ENCODE measurements at places on chromosomes 4 and X.

DNA sequence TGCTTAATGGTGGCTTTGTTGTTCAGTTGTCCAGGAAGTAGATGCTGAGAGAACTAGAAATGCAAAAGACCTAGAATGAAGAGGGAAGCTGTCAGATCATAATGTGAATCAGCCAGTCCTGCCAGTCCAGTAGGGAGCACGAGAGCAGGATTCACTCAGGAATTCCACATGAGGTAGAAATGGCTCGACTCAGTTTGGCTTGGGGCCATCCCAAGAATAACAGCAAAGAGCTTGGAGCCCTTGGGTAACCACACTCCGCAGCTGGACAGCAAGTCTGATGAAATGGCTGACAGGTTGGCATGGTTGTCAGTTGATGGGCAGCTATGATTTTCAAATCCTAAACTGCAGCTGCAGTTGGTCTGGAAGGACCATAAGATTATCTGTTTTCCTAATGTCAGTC, 44.5 kb upstream of the WDR1 start:
- no peak for DNase-seq

GRCh38 chr4:137425281-137425680, 107.0 kb downstream of the PCDH18 start:
- DNase-seq: no peak

DNA sequence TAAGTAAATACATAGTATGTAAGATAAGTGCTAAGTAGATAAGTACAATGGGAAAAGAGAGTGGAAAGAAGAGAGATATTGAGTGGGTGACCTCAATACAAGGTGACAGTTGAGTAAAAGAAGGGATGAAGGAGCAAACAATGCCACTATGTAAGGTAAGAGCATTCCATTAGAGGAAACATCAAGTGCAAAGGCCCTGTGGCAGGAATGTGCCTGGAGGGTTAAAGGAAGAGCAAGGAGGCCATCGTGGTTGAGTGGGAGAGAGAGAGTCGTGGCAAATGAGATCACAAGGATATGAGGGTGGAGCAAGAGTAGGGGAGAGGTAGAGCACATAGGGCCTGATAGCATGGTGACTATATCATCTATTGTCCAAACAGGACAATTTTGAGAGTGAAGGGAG, 13.4 kb downstream of the EDNRA start:
- DNase-seq: no peak

- no peak for DNase-seq
These were observed 80.7 kb downstream of the FHIP1A start for GRCh38 chr4:151489462-151490203.

- no peak for DNase-seq
These were observed 44.0 kb downstream of the GAB1 start for GRCh38 chr4:143380629-143381028.

DNA sequence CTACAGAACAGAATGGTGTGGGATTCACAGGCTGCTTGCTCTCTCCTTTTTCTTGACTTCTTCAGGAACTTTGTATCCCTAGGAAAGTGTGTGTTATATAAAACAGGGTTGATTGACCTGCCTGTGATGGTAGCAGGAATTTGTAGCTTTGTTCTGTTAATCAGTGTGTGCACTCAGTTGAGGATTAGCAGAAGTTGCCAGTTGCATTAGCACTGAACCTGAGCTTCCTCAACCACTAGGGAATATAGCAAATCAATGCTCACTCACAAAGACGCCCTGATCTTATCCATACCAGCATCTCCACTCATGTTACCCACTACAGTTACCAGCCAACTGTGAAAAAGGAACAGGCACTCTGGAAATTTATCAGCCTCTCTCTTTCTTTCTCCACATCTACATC, 319.1 kb upstream of the EMCN start:
- no peak for DNase-seq

- DNase-seq: no peak
These were observed 43.3 kb upstream of the STX18 start for GRCh38 chr4:4585012-4585670.

DNA sequence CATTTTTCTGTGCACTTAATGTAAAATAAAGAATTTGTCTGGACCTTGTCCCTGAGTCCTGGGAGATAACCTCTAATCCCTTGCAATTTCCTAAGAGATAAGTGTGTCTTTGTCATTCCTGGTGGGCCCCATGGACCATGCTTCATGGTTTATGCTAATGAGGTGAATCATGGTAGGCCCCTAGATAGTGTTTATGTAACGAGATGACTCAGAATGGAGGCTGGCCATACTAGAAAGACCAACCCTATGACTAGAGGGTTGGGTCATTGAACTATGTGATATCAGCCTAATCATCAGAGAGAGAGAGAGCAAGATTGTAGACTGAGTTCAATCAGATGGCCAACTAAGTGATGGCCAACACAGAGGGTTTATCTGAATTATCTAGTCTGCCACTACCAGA, 64.2 kb upstream of the NHSL2 start:
- DNase-seq: no peak

DNA sequence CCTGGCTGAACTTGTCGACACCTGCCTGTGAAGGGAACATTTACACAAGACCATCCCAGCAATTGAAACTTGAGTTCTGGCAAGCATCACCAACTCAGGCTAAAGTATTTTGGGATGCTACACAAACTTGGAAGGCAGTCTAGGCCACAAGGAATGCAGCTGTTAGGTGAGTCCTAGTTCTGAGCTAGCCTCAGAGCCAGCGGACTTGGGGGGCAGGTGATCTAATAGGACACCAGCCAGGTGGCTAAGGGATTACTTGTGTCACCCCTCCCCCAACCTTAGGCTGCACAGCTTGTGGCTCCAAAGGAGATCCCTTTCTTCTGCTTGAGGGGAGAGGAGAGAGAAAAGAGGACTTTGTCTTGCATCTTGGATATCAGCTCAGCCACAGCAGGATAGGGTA, 62.3 kb upstream of the DKK2 start:
- no peak for DNase-seq

- no peak for DNase-seq
These were observed 297.7 kb upstream of the HAND2 start for GRCh38 chr4:173827707-173828106.

- no peak for DNase-seq
These were observed 132.5 kb downstream of the ATP10D start for GRCh38 chr4:47617607-47618006.

GRCh38 chr4:36779601-36780000, 464.9 kb upstream of the NWD2 start:
- DNase-seq: no peak

DNA sequence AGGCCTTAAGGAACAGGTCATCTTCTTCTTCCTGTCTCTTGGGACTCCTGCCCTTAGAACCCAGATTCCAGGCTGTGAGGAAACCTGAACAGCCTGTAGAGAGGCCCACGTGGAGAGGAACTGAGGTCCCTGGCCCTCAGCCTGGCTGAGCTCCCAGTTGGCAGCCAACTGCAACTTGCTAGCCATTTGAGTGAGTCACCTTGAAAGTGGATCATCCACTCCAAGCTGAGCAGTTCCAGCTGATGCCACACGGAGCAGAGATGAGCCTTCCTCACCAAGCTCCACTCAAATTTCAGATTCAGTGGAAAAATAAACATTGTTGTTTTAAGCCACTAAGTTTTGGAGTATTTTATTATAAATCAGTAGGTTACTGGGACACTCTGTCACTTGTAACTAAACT, 392.5 kb downstream of the BCOR start:
- no peak for DNase-seq

DNA sequence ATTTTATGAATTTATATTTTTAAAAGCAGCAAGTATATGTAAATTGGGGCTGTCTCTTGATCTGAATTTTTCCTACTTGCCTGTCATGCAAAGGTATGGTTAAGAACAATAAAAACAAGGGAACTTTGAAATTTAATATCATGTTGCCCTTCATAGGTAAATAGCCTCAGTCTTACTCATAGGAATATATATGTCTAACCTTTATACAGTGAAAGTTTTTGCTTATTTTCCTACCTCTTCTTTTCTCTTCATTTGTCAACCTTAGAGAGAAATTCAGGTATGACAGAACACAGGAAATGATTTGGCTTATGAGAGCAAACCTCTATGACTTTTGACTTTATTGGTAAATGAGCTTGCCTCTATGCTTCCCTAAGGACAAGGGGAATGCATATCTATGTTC, 716.0 kb downstream of the CENPC start:
- DNase-seq: no peak

- no peak for DNase-seq
These were observed 313.2 kb downstream of the DHRSX start for GRCh38 chrX:2187352-2188115.

DNA sequence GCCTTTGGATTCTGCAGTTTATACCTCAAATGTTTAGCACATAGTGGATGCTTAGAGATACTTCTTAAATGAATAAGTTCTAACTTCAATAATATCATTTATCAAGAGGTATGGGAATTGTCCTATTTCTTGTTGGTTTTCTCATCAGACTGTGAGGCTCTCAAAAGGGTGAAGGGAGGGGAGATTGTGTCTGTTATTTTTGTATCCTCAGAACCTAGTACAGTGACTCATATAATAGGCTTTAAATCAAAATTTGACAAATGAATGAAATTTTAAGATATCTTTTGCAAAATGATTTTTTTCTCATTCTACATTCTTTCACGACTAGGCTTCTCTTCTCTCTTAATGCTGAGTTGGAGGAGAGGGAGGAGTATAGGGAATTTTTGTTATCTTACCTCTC, 89.5 kb downstream of the KDR start:
- DNase-seq: no peak

DNA sequence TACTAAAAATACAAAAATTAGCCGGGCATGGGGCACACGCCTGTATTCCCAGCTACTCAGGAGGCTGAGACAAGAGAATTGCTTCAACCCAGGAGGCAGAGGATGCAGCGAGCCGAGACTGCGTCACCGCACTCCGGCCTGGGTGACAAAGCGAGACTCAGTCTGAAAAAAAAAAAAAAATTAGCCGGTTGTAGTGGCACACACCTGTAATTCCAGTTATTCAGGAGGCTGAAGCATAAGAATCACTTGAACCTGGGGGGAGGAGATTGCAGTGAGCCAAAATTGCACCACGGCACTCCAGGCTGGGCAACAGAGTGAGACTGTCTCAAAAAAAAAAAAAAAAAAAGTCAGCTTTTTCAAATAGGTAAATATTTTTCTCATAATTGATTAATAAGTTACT, 71.9 kb downstream of the WDFY3 start:
- no peak for DNase-seq

DNA sequence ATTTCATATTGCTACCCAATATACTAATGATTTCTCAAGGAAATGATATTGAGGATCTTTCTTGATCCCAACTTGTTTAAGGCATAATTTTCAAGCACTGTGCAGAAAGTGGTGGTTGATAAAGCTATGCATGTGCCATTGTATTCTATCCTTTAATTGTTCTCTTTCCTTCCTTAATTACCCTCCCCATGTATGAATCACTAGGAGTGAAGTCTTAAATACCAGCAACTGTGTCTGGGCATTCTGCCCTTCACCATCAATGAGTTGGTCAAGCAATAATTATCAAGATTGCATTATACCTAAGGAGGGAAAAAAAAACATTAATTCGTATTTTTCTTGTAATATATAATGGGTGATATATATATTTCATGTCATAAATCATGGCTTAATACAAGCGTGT, 111.8 kb upstream of the FRMPD4 start:
- DNase-seq: no peak

DNA sequence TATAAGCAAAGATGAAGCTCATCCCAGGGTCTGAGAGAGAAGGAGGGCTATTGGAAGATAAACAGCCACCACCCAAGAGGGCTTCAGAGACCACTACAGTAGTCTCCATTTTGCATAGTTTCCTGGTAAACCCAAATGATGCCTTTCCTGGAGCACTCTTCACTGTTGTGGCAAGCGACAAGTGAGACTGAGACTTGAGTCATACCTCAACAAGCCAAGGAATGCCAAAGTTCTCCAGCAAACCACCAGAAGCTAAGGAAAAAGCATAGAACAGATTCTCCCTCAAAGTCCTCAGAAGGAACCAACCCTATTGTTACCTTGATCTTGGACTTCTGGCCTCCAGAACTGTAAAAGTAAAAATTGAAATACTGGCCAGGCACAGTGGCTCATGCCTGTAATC, 65.9 kb downstream of the LARP7 start:
- no peak for DNase-seq

DNA sequence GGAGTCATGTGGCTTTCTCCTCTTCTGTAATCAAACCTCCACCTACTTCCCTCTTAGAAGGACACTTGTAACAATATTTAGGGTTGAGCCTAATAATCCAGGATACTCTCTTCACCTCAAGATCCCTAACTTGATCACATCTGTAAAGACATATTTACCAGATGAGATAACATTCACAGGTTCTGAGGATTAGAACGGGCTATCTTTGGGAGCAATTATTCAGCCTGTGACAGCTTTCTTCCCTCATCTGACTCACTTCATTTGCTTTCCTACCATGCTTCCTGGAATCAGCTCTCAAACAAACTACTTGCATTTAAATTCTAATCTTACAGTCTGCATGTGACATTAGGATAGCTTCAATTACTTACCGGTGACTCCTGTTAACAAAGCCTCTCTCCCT, 133.5 kb upstream of the NDST3 start:
- no peak for DNase-seq

GRCh38 chr4:168759321-168759720, 250.7 kb downstream of the CBR4 start:
- DNase-seq: no peak

DNA sequence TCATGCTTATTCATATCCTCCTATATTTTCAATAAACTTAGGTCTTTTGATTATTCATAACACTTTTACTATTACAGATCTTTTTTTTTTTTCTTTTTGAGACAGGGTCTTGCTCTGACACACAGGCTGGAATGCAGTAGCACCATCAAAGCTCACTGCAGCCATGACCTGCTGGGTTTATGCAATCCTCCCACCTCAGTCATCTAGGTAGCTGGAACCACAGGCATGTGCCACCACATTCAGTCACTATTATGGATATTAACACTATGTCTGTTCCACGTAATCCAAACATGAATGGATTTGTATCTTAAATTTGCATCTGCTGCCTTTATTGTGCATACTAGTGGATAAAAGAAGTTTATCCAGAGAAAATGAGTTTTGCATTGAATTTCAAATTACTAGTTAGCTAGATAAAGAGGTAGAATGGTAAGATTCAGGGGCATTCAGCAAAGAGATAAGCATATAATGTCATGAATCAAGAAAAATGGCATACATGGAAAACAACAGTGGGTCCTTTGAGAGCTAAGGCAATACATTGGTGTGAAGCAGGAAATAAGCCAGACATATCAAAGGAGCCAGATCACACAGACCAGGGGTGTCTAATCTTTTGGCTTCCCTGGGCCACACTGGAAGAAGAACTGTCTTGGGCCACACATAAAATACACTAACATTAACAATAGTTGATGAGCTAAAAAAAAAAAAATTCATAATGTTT, 13.9 kb downstream of the ANAPC10 start:
- DNase-seq: no peak

DNA sequence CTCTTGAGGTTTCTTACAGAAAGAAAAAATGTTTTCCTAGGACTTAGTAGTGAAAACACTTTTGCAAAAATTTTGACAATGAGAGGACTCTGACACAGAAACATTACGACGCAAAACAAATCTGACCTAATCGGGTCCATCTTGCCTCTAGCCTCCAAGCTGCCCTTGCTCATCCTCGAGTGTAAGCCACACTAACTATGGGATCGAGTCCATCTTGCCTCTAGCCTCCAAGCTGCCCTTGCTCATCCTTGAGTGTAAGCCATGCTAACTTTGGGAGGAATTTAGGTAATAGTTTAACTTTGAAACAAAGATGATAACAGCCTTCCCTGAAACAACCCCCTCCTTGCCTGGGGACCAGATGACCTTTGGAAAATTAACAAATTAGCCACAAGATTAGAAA, 100.3 kb upstream of the FRG1 start:
- no peak for DNase-seq

- no peak for DNase-seq
These were observed 64.1 kb upstream of the TENM3 start for GRCh38 chr4:182179105-182179504.

GRCh38 chr4:7845493-7846128, 94.0 kb downstream of the AFAP1 start:
- peak; percentile 33 for DNase-seq

Measured in stimulated activated CD4-positive, alpha-beta T cell treated with anti-CD3 and anti-CD28 coated beads, Interleukin-4, amount 100 ng/mL, for 1 hour (primary cell).